ENCODE measurements at places on chromosomes 5 and 9. TPM values are rescaled to one million over a fixed set of nuclear protein-coding genes. Genes with fewer than 3 reads are reported as not detected.

The ANKRD31 gene
- not detected for total RNA-seq

The HAVCR2 gene
- total RNA-seq, result 1.7 TPM

The MCTP1 gene
- 112 TPM for total RNA-seq

The IL4 gene
- total RNA-seq, result not detected

The PTGR1 gene
- 86.2 TPM for total RNA-seq

The TMEM252 gene
- not detected for total RNA-seq

The LECT2 gene
- total RNA-seq, result not detected

The WDR38 gene
- total RNA-seq, result not detected

The C8G gene
- 8.6 TPM for total RNA-seq

The NR4A3 gene
- total RNA-seq, result 21.3 TPM

The QRFP gene
- total RNA-seq, result not detected

Data from ascending aorta (tissue), 2 donors.